ENCODE measurements at places on chromosomes 11 and 22. TPM values are rescaled to one million over a fixed set of nuclear protein-coding genes. Genes with fewer than 3 reads are reported as not detected.

ARHGAP8 gene
- 49.7 TPM for polyA plus RNA-seq

IGF2 gene
- polyA plus RNA-seq: 147 TPM

MRPL49 gene
- polyA plus RNA-seq: 48.7 TPM

SGSM1 gene
- polyA plus RNA-seq: 4.7 TPM

UCP3 gene
- polyA plus RNA-seq: 3.0 TPM

C22orf42 gene
- not detected for polyA plus RNA-seq

CYB5R2 gene
- 17.1 TPM for polyA plus RNA-seq

TSSK2 gene
- not detected for polyA plus RNA-seq

SMTNL1 gene
- 0.59 TPM for polyA plus RNA-seq

COX8A gene
- 153 TPM for polyA plus RNA-seq

JHY gene
- polyA plus RNA-seq: 8.6 TPM

TYMP gene
- polyA plus RNA-seq: 1.9 TPM

ADORA2A gene
- 33.5 TPM for polyA plus RNA-seq

- no peak for DNase-seq
These were observed 42.8 kb downstream of the TNRC6B start for GRCh38 chr22:40220316-40221054.

DNA sequence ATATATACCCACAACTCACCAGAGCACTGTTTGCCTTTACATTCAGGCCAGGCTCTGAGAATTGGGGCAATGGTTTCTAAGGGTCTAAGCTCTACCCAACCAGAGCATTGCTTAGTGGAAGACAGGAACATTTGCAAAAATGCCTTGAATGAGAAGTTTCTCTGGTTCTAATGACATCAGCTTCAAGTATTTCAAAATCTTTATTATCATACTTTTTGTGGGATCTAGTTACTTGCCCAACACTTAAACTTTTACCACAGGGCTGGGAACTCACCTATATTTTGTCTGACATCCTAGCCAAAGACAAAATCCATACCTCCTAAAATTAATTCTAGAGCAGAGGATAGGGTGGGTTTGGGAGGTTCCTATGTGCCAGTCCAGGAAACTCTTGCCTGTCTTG, 51.5 kb downstream of the INSC start:
- no peak for DNase-seq

DNA sequence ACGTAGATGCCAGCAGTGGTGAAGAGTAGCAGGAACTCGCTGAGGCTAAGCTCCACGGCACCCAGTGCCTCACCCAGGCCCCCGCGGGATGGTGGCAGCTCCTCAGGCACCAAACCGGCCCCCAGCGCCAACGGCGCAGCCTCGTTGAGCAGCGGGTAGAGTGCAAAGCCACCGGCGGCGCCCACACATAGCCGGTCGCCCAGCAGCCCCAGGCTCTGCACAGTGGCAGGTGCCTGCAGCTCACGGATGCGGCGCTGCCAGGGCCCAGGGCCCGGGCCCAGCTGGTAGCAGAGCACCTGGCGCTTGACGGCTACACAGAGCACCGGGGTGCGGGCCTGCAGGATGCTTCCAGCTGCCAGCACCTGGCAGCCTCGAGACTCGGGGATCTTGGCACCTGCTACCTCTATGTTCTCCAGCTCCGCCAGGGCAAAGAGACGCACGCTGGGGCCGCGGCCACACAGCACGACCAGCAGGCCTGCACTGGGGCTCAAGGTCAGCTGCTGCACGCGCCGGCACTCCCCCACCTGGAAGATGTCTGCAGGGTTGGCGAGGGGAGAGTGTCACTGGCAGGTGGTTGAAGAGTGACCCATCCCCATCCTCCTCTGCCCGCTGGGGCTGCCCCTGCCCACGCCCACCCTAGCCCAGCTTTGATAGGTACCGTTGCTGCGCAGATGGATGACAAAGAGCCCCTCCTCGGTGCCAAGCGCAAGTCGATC, 14.8 kb downstream of the CDC42BPG start:
- DNase-seq: no peak

DNA sequence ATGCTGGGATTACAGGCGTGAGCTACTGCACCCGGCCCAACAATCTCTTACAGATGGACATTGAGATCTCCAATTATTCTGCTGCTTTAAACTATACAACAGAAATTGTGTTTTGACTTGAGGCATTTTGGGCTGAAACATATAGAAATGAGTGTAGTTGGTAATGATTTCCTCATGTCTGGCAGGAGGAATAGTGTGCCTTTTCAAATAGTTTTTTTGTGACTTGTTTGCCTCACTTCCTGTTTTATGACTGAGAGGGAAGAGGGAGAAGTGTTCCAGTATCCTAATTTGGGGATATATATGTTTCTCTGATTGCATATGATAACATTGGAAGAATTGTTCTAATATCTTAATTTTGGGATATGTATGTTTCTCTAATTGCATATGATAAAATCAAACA, 40.2 kb downstream of the EP300 start:
- no peak for DNase-seq

DNA sequence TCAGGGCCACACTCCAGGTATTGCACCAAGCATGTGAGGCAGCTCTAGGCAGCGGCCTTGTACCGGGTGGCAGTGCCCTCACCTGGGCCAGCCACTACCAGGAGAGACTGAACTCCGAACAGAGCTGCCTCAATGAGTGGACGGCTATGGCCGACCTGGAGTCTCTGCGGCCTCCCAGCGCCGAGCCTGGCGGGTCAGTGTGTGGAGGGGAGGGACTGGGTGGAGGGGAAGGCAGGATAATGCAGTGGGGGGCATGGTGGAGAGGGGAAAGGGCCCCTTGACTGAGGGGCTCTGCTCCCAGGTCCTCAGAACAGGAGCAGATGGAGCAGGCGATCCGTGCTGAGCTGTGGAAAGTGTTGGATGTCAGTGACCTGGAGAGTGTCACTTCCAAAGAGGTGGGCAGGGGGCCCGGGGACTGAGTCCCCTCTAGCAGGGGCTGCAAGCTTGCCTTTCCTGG, 4.2 kb downstream of the SSH3 start:
- DNase-seq: no peak

DNA sequence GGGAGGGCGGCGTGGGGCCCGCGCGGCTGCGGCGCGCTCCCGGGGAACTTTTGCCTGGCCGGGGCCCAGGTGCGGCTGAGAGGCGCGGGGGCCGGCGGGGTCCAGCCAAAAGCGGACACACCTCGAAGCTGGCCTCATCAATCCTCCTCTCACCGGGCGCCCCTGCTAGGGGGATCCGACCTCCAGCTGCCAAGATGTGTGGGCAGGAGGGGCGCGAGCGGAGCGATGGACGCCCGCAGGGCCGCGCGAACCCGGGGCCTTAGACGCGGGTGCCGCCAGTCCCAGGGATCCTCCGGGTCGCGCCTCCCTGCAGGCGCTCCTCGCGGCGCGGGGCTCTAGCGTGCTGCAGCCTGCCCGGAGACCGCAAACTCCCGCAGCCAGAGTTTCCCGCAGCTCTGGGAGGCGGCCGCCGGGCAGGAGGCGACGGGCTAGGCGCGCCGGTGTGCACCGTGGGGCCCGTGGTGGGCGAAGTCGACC, 785 bp downstream of the IGSF9B start:
- DNase-seq: no peak

- no peak for DNase-seq
These were observed 26.2 kb downstream of the IGHMBP2 start for GRCh38 chr11:68929706-68930570.

DNA sequence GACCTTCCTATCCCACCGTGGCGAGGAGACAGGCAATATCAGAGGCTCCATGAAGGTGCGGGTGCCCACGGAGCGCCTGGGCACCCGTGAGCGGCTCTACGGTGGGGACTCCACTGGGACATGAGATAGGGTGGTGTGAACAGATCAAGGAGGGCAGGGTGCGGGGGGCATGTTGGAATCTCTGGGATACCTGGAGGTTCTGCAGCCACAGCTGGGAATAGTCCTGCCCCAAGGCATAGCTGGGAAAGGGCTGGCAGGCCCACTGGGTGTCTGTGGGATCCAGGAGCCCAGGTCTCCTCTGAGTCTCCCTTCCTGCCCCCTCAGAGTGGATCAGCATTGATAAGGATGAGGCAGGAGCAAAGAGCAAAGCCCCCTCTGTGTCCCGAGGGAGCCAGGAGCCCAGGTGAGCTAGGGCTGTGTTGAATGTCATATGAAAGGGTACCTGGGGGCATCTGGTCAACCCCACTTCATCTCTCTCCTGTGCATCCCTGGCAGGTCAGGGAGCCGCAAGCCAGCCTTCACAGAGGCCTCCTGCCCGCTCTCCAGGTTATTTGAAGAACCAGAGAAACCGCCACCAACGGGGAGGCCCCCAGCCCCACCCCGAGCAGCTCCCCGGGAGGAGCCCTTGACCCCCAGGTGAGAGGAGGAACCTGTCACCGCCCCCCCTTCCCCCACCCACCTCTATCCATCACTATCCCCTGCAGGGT, 8.5 kb downstream of the PHOX2A start:
- no peak for DNase-seq

GRCh38 chr22:46367707-46368191, 32.2 kb downstream of the TRMU start:
- DNase-seq: no peak

GRCh38 chr11:125070699-125071254, 7.7 kb downstream of the SLC37A2 start:
- no peak for DNase-seq

DNA sequence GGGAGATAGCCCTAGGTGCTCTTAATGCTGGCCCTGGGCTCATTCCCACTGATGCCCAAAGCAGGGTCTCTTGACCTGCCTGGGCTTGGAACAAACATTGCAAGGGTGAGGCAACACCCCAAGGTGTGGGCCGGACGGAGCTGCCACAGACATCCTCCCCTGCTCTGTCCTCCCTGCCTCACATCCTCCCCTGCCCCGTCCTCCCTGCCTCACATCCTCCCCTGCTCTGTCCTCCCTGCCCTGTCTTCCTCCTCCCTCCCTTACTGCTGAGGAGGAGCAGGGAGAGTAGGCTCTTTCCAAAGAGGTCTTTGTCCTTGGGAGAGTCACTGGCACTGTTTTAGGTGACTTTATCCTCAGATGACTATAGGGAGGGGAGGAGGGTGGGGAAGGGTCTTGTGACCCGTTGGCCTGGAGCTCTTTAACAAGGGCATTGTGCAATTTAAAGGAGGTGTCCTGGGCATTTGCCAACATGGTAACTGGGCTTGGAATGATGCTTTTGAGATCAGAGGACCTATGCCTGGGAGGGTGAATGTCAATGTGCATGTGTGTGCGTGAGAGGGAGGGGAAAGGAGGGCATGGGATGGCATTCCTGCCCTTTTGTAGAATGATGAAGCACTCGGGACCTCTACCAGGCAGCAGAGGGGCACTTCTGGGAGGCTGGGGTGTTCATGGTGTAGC, 700 bp downstream of the FAM180B start:
- no peak for DNase-seq

- DNase-seq: no peak
These were observed 34.7 kb upstream of the CLNS1A start for GRCh38 chr11:77672264-77672663.

DNA sequence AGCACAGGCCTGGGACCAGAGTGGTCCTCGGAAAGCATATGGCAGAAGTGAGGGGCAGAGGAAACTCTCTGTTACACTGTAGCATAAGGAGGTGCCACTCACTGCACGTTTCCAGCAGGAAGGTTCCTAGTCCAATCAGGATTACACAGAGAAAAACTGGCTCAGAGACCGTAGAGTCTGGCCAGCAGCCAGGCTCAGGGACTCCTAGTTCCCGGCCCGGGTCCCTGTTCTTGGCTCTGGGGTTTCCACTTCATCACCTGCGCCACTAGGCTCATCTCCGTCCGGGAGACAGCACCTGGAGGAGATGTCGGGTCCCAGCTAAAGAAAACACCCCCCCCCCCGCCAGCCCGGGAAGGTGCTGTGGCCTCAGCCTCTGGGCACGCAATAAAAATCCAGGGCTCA, 1.1 kb downstream of the TTLL12 start:
- DNase-seq: no peak

- DNase-seq: no peak
These were observed 13.4 kb upstream of the ST14 start for GRCh38 chr11:130145975-130146776.

DNA sequence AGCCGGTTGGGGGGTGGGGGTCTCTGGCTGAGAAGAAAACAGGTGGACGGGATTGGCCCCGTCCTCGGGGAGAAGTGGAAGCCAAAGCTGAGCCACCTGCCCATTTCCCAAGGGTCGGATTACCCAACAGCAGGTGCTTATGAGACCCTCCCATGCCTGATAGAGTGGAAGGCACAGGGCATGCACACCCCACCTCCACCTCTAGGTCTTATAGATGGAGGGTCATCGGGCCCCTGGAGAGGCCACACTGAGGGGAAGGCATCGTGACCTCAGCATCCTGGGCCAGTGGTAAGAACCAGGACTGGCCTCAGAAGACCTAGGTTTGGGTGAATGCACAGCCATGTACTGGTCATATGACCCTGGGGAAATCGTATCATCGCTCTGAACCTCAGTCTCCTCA, 85.9 kb downstream of the BUD13 start:
- DNase-seq: no peak

GRCh38 chr22:46202897-46203600, 47.0 kb downstream of the CDPF1 start:
- DNase-seq: no peak

DNA sequence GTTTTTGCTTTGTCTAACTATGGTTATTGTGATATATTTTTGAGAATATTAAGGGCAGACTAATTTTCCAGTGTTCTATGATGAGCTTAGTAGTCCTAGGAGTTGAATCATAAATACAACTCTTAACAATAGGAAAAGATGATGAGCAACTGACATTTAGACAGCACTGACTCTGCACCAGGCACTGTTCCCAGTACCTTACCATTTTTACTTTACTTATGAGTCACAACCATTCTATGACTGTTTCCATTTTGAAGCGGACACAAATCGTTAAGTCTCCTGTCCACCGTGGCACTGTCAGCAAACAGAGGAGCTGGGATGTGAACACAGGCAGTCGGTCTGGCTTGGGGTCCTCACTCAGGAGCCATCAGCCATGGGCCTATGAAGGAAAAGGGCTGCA, 3.4 kb upstream of the SCGB2A2 start:
- DNase-seq: no peak

- no peak for DNase-seq
These were observed 15.2 kb downstream of the NRIP3 start for GRCh38 chr11:8988329-8989234.

DNA sequence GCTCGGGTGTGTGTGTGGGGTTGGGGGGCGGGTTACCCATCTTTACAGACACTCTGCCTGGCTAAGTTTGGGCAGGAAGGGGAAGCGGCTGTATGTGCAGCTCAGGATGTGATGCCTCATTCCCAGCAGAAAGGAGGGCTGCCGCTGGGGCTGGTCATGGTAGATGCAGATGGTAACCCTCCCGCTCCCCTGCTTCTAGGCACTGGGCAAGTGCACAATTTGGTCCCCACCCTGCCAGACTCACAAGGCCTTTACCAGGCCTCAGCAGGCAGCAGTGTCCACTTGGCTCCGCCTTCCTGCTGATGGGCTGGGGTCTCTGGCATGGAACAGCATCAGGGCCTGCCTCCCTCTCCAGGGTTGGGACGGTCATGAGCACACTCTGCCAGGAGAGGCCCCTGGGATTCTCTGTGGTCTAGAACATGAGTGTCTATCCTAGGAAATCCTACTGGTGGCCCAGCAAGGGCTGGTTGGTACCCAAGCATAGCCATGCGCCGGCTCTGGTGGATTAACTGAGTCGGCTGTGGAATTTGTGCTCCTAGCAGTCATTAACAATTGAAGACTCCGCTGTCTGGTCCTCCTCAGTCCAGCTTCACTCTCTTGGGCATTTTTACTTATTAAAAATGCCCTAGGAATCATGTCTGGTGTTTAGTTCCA, 4.2 kb downstream of the LMO1 start:
- DNase-seq: no peak

GRCh38 chr11:57217053-57217452, 20.0 kb downstream of the APLNR start:
- no peak for DNase-seq

GRCh38 chr11:70883973-70884623, 368.3 kb downstream of the SHANK2 start:
- no peak for DNase-seq

- no peak for DNase-seq
These were observed 670 bp downstream of the SC5D start for GRCh38 chr11:121293288-121293594.
